ENCODE measurements at places on chromosomes 2 and 18. TPM values are rescaled to one million over a fixed set of nuclear protein-coding genes. Genes with fewer than 3 reads are reported as not detected.

The CCDC178 gene
- 2.4 TPM for polyA plus RNA-seq

DNA sequence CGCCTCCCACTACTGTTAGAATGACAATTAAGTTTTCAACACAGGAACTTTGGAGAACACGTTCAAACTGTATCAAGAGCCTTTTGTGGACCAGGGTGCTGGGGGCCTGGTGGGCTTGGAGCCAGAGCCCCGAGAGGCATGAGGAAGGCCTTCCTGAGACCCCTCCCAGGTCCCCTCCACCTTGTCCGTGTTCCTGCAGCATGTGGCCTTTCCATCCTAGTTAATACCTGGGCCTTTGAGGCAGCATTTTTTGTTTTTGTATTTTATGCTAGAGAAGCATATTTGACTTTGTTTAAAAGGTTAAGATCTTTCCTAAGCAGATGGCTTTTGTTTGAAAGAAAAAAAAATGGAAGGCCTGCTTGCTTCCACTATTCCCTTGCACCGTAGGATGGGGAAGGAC, 68.0 kb downstream of the INPP4A start:
- DNase-seq, result no peak

DNA sequence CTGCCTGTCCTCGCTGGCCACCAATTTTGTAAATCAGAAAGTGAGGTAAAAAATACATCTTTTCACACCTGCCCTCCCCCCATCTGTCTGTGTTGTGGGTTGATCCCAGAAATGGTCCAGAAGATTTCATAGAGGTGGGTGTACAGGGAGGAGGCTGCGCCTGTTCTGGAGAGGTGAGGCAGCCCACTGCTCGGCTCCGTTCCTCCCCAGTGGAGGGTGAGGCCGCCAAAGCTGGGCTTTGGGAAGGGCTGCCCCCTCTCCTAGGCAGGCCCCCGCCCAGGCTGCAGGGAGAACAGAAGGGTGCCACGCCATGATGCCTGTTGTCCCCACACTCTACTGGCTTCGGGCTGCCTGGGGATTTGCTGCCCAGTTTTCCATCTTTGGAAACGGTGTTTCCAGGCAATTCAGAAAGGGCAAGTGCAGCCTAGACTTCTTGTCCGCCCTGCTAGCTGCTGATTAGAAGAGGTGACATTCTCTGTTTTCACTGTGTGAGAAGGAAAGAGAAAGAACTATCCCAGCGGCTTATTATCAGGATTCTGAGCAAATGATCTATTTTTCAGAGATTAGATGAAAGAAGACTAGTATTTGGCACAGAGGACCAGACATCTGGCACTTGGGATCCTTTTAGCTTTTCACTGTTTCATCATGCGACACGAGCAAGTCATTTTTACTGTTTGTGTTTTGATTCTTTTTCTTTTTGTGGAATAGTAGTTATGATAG, 18.7 kb downstream of the SMARCAL1 start:
- DNase-seq, result no peak

DNA sequence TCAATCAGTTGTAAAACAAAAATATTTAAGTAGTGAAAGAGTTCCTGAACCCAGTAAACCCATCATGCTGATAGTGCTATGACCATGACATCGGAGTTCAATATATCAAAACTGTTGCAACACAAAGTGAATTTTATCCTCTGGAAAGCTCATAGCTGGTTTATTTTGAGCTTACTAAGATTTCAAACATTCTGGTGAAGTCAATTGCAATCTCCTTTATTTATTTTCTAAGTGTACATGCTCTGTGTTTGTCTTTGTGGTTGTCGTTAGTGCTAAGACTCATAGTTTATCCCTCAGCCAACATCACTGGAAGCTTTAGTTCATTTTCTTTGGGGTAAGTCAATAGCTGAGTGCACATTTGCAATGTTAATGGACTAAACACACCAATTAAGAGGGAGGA, 91.9 kb downstream of the QPCT start:
- no peak for DNase-seq

The SOS1 gene
- polyA plus RNA-seq, result 51.3 TPM

The ALLC gene
- not detected for polyA plus RNA-seq

- no peak for DNase-seq
These were observed 12.5 kb downstream of the C1D start for GRCh38 chr2:68050353-68050752.

GRCh38 chr2:7905756-7906155, 776.1 kb upstream of the ID2 start:
- no peak for DNase-seq

The CAPN14 gene
- polyA plus RNA-seq, result 0.13 TPM

The KCNJ3 gene
- polyA plus RNA-seq, result 7.0 TPM

DNA sequence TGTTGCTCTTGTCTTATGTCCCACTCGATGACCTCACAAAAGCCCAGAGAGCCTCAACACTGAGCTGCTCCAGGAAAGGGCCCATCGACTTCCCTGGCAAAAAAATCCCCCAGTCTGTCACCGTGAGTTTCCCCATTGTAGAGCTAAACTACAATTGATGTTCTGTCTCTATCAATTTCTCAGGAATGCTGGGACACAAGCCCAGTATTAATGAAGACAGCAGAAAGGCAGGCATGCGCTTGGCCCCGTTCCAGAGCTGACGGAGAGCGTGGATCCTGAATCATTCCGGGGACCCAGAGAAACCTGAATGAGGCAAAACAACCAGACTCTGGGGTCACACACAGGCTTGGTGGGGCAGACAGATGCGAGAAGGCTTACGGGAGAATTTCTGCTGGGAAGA, 146.9 kb downstream of the TTC32 start:
- DNase-seq, result no peak

DNA sequence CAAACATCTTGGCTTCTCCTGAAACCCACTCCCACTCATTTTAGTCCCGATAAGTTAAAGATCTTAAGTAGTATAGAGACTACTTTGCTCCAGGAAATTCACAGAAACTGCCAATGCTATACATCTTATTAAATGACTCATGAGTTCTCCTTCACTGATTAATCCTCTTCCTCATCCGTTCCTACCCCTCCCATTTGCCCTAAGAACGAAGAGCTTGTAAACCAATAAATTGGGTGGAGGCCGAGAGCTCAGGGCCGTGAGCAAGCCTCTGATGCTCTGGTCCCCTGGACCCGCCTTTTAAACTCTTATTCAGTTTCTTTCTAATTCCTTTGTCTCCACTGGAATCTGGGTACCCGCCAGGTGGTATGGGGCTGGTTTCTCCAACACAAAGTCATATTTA, 68.6 kb downstream of the METTL8 start:
- DNase-seq, result no peak

DNA sequence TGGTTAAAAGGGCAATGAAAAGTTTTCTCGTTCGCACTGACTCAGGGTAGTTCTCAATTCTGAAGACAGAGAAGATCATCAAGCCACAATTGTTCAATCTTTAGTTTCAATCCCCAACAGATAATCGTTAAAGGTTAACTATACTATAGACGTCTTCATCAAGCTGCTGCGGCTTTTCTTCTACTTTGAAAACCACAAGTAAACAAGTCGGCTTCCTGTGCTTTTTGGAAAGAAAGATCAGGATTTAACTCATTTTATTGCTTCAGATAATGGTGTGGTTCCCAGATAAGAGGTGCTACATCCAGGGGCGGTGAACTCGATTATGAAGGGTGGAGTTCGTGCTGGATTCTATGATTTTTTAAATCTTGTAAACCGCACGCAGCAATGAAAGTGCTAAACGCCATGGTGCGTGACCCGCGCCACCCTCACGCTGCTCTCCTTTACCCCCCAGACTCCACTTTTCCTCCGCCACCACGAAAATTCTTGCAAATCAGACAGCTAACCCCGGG, 545 bp upstream of the CDCA7 start:
- DNase-seq, result no peak

GRCh38 chr18:933082-933481, 28.4 kb downstream of the ADCYAP1 start:
- no peak for DNase-seq

DNA sequence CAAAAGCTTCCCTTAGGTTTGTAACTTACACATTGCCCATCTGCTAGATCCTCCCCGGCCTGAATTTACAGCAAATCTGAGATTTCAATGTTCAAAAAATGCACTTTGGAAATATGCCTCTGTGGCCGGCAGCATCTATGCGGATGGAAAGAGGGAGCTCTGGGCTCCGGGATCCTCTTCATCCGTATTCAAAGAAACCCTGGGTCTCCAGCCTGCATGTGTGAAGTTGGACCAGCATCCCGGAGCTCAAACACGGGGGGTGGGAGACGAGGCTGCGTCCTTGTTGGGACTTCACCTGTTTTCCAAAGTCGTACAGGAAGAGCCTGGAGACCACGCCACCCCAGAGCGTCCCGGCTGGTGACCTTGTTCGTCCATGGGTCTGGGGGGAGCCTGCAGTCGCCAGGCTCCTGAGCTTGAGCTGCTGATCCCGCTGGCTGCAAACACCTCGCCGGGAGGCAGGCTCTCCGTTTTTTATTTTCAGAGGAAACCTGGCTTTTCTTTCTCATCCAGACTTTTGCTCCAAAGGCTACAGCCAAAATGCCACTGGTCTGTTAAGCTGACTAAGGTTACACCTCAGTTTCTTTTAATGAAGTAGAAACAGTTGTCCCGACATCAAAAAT, 77.4 kb downstream of the PTGR3 start:
- DNase-seq, result no peak

DNA sequence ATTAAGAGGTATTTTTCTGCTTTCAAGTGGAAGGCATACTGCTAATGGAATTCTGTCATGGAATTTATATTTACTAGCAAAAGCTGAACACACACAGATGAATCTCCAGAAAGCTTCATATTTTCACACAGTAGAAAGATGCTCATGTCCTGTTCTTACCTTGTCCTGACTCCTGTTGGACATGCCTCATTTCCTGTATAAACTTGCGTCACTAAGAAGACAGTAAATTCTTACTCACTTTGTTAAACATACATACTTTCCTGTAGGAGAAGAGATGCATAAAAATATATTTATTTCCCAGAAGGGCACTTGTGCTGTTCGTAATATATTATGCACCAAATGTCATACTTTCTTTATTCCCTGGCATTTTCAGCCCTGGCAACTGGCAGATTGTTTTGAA, 238.3 kb upstream of the RASGRP3 start:
- DNase-seq, result no peak

The ZSWIM2 gene
- not detected for polyA plus RNA-seq

GRCh38 chr2:187541086-187542085, 12.8 kb downstream of the TFPI start:
- no peak for DNase-seq

GRCh38 chr2:201660293-201660895, 17.1 kb upstream of the TMEM237 start:
- no peak for DNase-seq

DNA sequence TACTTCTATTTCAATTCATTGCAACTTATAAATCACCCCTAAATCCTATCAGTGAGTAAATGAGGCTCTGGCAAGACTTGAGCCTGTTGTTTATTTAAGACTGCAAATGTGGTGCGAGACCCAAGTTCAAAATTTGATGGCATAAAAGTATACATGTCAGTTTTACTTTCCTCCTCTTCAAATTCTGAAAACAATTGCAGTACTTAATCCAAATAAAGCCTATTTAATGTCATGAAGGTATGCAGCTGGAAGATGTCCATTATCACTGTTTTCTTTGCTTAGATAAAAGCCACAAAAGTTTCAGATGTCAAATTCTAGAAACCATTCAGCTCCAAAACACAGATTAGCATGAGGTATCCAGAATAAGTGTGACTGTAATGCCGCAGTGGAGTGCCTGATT, 3.3 kb downstream of the APCDD1 start:
- no peak for DNase-seq

- no peak for DNase-seq
These were observed 28.1 kb downstream of the THAP4 start for GRCh38 chr2:241608881-241609280.

DNA sequence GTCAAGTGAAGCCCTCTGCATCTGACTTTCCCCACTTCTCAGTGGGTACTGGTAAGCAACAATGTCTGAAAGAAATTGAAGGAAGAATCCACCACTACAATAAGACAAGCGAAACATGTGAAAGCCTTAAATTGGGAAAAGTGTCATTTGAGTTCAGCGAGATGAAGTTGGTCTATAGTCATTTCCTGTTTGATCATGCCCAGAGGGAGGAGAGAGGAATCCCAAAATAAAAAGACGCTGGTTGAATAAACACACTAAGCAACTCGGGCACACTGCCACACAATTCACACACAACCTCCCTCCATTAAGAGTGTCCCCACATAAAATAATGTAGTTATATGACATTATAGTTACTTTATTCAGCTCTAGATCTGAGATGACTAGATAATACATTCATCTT, 166.1 kb downstream of the CBLN2 start:
- no peak for DNase-seq

- DNase-seq, result no peak
These were observed 54.2 kb downstream of the DIPK1C start for GRCh38 chr18:74402806-74403433.

The IL1R2 gene
- polyA plus RNA-seq, result 0.36 TPM

DNA sequence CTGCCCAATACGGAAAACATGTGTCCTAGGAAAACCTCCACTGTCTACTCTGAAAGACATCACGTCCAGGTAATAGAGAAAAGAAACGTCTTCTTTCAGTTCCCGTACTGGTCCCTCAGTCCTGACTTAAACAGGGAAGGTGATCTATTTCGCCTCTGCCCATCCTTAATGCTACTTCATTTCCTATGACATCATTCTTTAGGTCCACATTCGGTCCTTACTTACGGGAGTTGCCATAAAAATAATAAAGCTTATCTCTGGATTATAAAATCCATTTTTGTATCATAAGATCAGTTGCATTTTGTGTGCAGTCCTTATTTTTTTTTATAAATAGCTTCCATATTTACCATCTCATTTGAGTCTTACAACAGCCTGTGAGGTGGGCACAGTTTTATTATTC, 3.7 kb downstream of the TGFA start:
- DNase-seq, result no peak

- no peak for DNase-seq
These were observed 53.5 kb downstream of the PPIG start for GRCh38 chr2:169637620-169638019.

DNA sequence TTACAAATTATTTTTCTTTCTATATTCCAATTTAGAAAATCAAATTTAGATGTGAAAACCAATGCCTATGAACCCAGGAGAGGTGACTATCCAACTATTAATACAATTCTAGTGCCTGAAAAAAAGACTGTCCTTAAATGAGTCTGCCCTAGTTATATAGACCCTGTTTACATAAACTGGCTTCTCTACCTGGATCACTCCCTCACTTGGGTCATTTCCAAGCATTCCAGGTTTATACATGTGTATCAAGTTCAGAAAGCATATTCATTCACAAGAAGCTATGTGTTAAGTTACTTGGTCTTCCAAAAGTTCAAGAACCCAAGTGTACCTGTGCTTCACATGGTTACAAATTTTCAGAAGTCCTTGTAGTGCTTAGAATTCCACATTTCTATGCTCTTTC, 8.3 kb downstream of the ZNF385B start:
- DNase-seq, result no peak

DNA sequence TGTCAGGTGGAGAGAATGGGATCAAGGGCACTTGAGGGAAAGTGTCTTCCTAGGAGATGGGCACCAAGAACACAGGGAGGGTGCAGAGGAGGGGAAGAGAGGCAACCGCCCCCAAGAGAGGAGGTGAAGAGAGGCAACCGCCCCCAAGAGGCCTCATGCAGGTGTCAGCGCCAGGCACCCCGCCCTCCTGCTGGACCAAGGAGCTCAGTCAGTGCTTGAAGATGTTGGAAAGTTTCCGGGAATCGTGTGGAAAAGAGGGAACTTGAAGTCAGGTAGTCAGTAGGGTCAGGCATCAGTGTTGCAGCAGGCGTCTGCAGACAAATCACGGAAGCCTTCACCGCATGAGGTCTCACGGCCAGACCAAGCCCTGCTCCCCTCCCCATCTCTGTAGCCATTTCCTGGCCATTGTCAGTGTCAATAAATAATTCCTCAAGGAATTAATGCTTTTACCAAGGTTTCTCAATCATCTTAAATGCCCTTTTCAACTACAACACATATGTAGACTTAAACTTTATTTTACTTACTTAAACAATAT, 353.1 kb downstream of the EIPR1 start:
- DNase-seq, result no peak

The APCDD1 gene
- polyA plus RNA-seq, result 109 TPM

Measured in renal cortex interstitium (tissue), 15 donors.